Stimulated activated CD4-positive, alpha-beta T cell treated with anti-CD3 and anti-CD28 coated beads, Interleukin-12 subunit alpha, Interleukin-12 subunit beta, amount 100 ng/mL, for 48 hours (primary cell): ENCODE measurements at places on chromosomes 2 and 18.

- no peak for DNase-seq
Measured at GRCh38 chr2:214995926-214996670, 142.3 kb downstream of the ABCA12 start.

GRCh38 chr2:52054824-52055223, 1022.9 kb upstream of the NRXN1 start:
- DNase-seq: no peak

DNA sequence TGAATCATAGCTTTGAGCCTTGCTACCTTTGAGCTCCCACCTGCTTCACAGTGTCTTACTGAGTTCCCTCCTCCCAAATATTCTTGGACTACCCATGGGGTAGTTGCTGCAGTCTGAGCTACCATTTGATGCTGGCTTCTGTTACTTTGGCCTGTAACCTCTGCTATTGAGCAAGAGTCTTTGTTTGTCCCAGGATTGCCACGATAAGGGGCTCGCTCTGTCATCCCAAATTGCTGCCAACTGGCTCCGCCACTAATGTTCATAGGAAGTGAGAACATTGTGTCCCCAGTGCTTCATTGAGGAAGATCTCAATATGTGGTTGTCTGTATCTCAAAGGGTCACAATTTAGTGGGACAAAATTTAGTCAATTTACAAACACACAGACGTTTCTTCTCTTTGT, 103.8 kb downstream of the TRIM43 start:
- DNase-seq: no peak

- peak; percentile 15 for DNase-seq
Measured at GRCh38 chr2:204842661-204843485, 297.6 kb downstream of the PARD3B start.

DNA sequence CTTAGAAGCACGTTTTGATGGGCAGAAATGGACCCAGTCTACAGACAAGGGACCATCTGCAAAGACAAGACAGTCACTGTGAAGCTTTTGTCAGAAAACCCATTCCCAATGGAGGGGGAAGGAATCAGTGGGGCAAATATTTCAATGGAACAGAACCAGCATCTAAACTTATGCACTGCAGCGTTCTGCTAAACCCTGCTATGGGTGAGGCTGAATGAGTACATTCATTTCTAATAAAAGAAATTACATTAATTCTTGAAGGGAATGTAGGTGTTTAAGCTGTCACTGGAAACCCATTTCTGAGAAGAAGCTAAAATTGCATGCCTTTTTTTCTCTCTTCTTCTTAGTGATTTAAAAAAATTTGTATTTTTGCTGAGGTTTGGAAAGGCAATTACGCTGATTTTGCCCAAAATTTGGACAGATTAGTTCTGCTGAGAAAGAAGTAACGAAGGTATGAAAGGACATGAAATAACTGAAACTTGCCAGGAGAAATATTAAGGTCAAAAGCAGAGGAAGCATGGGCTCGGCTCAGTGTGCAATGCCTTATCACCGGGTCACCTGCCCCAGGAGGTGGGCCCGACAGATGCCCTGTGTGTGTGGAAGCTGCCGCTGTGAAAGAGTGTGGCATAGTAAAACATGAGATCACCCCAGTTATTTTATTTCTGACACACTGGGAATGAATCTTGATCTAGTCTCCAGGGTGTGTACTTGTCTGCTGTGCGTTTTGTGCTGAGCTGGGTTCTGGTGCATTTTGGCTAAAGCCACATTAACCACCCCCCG, 24.2 kb downstream of the SH3RF3 start:
- no peak for DNase-seq

DNA sequence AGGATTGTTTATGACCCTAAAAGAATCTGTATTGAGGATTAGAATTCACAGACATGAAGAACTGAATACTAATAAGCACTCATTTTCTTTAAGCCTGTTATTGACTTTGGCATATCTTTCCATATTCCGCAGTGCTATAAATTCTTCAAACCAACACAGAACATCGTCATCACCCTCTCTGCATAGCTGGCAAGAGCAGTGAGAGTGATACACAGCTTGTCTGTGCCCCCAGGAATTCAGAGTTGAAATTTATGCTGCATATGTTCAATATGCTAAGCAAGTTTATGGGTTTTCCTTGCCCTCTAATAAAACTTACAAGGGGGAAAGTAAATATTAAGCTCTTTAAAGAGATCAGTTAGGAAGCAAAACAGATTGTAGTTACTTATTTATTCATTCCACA, 32.7 kb downstream of the CTLA4 start:
- DNase-seq: no peak

GRCh38 chr2:172251231-172251630, 148.5 kb upstream of the DLX2 start:
- DNase-seq: no peak

- no peak for DNase-seq
Measured at GRCh38 chr2:66987733-66988132, 409.4 kb upstream of the ETAA1 start.

DNA sequence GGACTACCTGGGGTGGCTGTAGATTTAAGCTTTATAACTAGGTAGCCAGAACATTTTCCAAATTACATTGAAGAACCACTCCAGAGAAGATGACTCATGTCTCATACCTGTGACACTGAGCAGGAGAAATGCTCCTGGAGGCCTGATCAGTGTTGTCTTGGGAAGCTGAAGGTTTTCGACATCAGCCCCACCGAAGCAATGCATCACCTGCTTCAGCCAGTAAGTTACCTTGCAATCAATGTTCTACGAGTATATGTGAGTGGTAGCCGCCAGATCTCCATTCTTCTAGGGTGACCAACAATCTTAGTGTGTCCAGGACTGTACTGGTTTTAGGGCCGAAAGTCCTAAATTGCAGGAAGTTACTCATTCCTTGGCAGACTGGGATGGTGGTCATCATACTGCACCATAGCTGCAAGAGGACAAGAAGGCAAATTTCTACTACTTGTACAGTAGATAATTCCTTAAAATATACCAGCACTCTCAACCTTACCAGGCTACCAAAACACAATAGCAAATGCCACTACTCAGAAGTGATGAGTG, 109.3 kb upstream of the LINC00305 start:
- DNase-seq: no peak

DNA sequence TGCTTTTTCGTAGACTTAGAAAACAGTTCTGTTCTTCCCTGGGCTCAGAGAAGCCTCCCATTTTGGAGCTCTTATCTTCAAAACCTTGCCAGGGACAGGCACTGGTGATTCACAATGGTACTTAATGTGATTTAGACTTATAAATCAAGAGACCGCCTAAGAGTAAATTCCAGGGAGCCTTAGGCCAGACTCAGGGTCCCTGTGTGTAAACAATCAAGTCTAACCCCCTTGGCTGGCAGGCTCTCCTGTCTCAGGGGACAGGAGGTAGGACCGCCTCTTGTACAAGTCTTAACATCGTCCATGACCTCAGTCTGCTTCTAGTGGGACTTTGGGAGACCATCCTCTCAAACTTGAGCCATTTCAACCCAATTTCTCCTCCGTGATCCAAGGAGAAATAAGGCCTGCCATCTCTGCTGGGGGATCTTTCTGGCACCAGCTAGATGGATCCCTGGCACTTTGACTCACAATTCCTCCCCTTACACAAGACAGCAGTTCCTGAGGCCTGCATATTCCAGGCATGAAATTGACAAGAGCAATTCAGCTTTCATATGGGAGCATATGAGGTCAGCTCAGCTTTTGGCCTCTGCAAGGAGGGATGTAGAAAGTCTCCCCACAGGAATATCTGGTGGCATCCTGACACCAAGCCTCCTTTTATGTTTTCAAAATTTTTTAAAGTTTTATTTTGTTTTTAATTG, 487.0 kb downstream of the TNS1 start:
- no peak for DNase-seq

DNA sequence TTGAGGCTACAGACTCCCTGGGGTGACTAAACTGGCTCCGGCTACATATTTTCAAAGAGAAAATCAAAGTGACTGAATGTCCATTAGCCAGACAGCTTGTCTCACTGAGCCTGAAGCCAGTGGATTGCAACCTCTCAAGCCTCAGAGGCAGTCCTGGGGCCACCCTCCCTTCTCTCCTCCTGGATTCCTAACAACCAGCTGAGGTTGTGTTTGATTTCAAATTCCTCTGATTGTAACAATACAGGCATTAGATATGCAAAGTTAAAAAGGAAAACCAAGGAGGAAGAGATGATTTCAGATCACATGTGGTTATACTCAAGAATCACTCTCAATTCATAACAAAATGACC, 101.0 kb upstream of the LMAN1 start:
- no peak for DNase-seq

- no peak for DNase-seq
Measured at GRCh38 chr2:142236181-142236580, 105.4 kb upstream of the LRP1B start.

- DNase-seq: no peak
Measured at GRCh38 chr18:79275992-79276391, 119.7 kb upstream of the NFATC1 start.

DNA sequence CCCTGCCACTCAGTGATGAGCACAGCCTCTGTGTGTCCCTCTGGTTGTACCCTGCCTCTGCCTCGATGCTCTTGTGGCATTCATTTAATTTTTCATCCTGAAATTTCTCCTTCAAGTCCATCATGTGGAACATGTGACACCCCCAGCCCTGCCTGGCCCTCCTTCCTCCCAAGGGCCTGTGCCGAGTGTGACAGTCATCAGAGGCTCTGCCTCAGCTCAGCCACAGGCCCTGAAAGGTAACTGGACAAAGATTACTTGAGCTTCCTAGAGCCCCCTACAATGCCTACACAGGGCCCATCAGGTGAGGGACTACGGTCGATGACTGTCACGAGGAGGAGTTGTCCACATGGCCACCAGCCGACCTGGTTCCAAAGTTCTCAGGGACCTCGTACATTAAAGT, 75.1 kb downstream of the C1QL2 start:
- DNase-seq: no peak
